ENCODE measurements at places on chromosomes 5 and 9.

GRCh38 chr9:97445119-97445701 lies 33.3 kb downstream of the TDRD7 start:
- no peak for DNase-seq

GRCh38 chr5:90131383-90132133 lies 278.0 kb downstream of the CETN3 start:
- DNase-seq: no peak

DNA sequence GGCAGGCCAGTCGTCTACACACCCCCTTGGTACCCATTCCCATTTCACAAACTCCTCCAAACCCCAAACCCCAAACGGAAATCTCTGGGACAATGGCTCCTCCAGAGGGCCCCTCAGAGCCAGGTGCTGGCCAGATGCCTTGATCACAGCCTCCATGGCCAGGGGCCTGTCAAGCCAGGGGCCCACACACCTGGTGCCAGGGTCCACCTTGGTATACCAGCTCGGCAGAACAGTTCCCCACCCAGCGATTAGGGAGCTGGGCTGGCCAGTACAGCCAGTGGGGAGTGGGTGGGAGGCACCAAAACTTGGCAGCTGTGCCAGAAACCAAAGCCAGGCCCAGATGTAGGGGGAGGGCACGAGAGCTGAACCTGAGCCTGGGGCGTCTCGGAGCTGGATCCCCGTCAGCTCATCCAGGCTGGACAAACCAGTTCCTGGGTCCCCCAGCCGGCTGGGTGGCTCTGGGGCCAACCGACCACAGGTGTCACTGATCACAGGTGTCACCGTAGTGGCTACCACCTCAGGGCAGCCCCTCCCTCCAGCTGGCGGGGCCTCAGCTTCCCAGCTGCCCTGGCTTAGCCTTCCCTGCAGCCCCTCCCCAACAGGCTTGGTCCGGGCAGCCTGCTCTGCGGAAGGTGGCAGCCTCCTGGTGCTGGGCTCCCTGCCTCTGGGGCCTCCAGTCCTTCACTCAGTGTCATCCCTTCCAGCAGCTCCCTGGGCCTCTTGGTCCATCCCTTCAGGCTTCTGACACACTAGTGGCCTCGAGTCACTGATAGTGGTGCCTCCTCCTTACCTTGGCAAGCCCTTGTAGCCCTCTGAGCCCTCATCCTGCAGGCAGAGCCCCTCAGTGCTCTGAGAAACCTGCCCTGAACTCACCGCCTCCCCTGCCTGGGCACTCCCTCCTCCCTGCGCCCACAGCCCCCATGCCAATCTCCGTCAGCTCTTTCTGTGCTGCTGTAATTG lies 6.6 kb upstream of the RMND5B start:
- DNase-seq: no peak

- DNase-seq: no peak
Measured at GRCh38 chr5:392431-392988, 50.5 kb upstream of the EXOC3 start.

DNA sequence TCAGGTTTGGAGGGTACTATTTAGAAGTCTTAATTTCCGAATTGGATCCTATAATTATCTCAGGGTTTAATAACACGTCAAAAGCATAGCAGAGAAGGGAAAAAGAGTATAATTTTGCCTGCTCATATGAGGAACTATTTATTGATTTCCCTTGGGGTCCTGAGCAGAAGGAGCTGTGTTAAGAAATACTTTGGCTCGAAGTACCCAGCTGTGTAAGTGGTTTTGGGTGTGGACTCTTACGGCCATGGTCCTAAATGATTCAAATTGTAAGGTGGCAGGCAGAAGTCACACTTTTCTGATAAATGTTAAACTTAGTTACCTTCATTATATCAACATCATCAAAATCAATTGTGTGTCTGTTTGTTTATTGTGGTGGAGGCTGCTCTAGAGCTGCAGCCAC lies 190.4 kb downstream of the MTRR start:
- DNase-seq: no peak

GRCh38 chr5:10988622-10989021 lies 227.6 kb upstream of the DAP start:
- DNase-seq: no peak

GRCh38 chr9:115598751-115599150 lies 480.8 kb upstream of the TNC start:
- DNase-seq: no peak

DNA sequence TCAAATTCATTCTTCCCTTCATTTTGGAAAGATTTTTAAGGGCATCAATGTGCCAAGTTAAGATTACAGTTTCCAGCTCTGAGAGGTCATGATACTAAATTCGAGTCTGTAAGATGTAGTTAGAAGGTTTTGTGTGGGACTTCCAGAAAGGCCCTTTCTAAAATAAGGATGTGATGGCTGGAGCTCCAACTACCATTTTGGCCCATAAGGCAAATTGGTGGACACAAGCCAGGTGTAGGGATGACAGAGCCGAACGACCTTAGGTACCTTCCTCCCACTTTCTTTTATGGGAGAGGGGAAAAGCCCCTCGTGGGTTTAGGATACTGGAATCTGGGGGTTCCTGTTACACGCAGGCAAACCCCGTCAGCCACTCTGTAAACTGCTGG lies 54.3 kb upstream of the PTPDC1 start:
- no peak for DNase-seq

DNA sequence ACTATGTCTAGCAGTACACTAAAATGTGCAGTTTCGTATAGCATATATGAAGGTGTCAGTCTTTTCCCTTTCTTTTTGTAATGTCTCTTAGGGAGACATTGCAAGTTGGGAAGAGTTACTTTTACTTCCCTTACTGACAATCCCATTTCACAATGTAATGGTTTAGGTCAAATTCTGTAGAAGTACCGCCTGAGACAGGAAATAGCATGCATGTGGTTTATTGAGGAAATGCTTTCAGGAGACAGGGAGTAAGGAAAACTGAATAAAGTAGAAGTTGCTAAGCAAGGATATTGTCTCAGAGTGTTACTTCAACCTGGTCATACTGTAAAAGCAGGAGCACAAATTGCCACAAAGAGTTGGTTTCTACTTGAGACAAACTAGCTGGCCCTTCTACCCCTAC lies 32.1 kb upstream of the MSANTD3 start:
- no peak for DNase-seq

- DNase-seq: no peak
Measured at GRCh38 chr5:173015192-173015591, 31.6 kb downstream of the ATP6V0E1 start.

DNA sequence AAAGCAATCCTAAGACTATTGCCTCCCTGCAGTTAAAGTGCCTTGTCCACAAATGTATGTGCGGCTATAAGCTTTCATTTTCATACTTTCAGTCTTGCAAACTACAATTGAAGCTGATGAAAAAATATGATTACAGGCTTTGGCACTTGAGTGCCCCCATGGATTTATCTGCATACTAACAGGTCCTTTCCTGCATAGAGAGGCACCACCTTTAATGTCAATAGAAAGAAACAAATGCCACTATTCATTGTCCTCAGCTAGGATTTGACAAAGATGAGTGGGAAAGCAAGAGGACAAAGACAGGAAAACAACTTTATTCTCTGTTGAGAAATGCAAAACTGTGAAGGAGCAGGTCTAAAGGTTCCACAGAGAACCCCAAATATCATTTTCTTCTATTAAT lies 125.7 kb upstream of the PTGER4 start:
- no peak for DNase-seq

GRCh38 chr9:121750715-121751623 lies 99.5 kb downstream of the DAB2IP start:
- no peak for DNase-seq

DNA sequence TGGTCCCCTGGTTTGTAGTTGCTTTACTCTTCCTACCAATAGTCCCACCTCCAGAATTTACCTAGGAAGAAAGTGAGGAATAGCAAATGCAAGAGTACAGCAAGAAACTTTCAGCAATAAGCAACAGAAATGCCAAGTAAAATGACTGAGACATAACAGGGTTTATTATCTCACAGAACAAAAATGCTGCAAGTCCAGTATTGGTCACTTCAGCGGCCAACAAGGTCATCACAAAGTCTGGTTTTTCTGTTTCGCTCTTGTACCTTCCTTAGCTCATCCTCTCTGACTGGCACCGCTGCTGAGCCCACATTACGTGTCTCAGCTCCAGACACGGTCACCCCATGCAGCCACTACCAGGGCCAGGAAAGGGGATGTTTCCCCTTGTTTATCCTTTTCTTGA lies 82.7 kb downstream of the RFK start:
- no peak for DNase-seq

- no peak for DNase-seq
Measured at GRCh38 chr5:43244823-43245565, 53.0 kb downstream of the NIM1K start.

DNA sequence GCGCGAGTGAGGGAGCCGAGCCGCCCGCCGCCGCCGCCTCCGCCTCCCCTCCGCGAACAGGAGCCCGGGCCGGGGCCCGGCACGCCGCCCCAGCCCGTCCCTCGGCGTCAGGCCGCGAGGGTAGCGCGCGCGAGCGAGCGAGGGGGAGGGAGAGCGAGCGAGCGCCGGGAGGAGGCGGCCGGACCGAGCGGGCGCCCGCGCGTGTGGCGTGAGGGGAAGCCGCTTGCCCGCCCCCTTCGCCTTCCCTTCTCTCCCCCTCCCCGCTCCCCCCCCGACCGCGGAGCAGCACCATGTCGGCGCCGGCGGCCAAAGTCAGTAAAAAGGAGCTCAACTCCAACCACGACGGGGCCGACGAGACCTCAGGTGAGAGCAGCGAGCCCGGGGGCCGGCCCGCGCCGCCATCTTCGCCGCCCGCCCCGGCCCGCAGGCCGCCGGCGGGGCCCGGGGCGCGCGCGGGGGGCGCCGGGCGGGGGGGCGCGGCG lies 312 bp downstream of the SET start:
- DNase-seq: no peak

DNA sequence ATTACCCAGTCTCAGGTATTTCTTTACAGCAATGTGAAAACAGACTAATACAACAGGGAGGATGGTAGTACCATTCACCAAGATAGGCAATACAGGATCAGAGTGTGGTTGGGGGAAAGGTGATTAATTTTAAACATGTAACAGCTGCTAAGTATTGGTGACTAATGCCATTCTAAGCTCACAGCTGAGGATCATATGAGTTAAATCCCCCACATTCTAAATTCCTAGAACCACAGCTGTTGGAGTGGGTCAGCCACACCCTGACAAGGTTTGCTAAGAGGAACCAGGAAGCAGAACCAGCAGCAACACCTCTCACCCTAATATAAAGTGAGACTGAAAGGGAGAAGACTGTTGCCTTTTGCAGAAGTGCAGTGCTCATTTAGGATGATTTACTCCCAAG lies 24.8 kb downstream of the HSPB3 start:
- no peak for DNase-seq

- DNase-seq: no peak
Measured at GRCh38 chr9:16515879-16516301, 354.6 kb downstream of the BNC2 start.

GRCh38 chr9:3735251-3735650 lies 209.4 kb upstream of the RFX3 start:
- no peak for DNase-seq

DNA sequence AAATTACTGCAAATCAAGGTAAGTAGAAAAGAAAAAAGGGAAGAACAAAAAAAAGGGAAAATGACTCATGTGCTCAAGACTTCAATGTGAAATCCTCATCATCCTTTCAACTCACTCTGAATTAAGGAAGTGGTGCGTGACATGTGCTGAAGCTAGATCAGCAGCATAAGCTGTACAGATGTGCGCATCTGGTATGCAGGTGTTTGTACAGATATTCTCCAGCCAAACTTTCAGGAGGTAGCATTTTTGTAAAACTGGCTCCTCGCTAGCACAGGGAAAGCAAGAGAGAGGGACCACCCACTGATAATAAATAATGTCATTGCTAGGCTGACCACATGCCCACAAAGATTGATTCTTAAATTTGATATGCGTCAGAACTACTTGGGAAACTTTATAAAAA lies 253.9 kb upstream of the RGMB start:
- no peak for DNase-seq

DNA sequence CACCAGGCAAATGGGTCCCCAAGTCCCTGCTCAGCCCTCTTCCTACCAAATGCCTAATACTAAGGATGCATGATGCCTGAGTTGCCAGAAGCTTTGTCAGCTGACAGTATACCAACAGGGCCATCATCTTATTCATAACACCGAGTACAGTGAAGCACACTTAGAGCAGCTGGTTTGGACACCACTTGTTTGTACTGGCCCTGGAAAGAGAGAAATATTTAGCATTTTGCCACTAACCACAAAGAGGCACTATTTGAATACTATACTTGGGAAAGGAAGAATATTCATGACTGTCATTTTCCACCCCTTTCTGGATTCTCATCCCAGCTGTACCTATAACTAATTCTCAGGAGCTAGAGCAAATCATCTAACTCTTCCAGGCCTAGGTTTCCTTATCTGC lies 364.4 kb upstream of the KIF2A start:
- no peak for DNase-seq

DNA sequence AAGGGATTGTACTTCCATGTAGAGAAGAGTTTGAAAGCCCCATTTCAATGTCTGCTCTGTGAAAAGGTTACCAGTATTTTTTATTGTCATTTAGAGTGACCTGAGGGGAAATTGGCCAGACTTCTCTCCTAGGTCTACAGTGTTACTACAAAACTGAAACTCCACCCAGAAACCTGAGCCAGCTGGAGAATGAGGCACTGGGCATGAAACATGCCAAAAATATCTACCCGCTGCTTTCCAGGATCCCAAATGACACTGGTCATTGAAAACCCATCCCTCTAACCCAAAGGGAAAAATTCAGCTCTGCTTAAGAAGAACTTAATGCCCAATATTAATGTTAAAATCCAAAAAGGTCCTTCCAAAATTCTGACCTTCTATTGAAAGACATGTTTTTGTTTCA lies 99.2 kb upstream of the TRIM32 start:
- no peak for DNase-seq

DNA sequence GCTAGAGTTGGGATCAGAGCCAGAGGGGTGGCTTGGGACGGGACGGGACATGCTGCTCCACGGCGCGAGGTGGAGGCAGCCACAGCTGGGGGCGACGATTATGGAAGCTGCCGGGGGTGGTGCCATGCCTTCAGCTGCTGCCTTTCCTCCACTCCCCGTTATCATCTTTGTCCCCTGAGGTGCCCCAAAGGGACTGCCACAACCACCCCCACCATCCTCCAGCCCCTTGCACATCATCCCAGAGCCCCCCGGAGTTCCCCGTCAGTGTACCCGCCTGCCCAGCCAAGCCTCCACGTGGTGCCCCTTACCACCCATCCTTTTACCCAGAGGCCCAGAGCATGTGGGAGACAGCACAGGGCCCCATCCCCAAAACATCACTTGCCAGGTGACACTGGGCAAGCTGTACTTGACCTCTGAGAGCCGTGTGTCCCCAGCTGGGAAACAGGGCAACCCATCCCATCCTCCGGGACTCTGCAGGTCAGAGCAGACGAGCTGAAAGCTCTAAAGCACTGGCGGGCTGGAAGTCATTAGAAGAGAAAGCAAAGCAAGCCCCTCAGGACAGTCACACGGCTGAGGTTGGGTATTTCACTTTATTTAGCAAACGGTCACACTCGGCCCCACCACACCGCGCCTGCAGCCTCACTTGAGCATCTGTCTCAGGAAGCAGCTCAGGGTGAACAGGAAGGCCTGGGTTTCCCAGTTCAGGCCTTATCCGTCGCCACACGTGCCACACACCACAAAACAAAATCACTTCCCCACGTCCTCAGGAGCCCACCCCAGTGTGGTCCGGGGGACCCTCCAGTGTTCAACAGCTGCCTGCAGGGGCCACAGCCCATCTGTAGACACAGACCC lies 19.5 kb upstream of the MXD3 start:
- DNase-seq: no peak
